Breast epithelium (tissue), 4 donors: ENCODE measurements at places on chromosomes 4 and X. TPM values are rescaled to one million over a fixed set of nuclear protein-coding genes. Genes with fewer than 3 reads are reported as not detected.

- no peak for DNase-seq
Measured at GRCh38 chr4:27101126-27101525, 240.5 kb downstream of the STIM2 start.

DNA sequence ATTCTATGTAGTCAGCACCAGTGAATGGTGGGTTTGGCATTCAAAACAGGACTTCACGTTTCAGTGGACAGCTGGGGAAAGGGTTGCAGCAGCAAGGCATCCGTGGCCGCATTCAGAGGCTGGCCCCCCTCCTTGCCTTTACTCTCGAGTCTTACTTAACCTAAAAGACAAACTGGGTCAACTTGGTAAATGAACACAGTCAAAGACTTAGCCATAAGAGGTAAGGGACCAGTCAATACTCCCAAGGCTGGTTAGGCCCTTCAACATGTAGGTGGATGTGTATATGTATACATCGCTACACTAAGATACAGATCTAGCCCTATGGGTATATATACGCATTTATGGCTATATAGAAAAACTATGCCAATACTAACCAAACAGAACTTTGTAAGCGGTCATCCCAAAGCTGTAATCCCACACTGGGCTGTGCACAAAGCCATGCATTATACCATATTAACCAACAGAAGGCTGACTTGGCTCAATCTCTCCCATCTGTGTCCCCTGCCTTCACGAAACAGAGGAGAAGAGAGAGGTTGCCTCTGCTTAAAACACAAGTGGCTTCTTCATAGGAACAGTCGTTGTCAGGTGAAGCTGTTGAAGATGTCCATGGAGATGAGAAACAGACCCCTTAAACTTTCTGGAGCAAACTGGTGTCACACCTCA lies 61.9 kb downstream of the TSC22D3 start:
- no peak for DNase-seq

The PLXNB3 gene
- total RNA-seq, result 17.9 TPM

DNA sequence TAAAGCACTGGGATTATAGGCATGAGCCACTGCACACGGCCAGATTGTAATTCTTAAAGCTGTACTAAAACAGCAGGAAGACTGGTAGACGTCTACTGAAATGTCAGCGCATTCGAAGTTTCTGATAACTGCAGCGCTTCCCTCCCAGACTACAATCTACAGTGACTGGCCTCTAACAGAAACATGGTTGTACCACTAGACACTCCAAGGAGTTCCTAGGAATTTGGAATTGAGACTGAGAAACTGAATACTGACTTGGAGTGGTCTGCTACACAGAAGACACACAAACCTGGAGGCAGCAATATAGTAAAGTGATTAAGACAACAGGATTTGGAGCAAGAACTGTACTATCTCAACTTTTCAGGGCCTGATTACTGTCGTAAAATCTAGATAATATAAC lies 937 bp downstream of the HELQ start:
- DNase-seq, result no peak

The CENPU gene
- total RNA-seq, result 2.6 TPM

- DNase-seq, result no peak
Measured at GRCh38 chrX:38870361-38870895, 69.2 kb downstream of the MID1IP1 start.

The ABCG2 gene
- 2.6 TPM for total RNA-seq

- no peak for DNase-seq
Measured at GRCh38 chrX:15998350-15998749, 125.0 kb upstream of the GRPR start.

DNA sequence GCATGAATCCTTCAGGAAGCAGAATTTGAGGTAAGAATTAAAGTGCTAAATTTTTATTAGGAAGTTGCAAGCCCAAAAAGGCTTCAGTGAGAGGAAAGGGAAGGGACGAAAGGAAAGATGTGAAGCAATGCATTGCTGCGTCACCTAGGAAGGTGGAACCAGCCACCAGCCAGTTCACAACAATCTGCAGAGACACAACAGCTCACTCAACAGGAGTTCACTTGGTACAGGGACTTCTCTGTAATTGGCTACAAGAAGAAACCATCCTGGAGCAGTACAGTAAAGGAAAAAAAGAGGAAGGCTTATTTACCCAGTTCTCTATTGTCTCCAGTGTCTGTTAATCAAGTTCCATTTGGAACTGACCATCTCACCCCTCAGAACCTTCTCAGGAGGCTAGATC lies 157.6 kb downstream of the HNRNPD start:
- no peak for DNase-seq

- no peak for DNase-seq
Measured at GRCh38 chr4:5890063-5890727, 2.7 kb downstream of the CRMP1 start.
